Activated CD8-positive, alpha-beta memory T cell treated with anti-CD3 and anti-CD28 coated beads, Interleukin-2, amount 10 ng/mL, durations not matched to agents 7 days and 5 days (primary cell): ENCODE measurements at places on chromosomes 5 and 9. TPM values are rescaled to one million over a fixed set of nuclear protein-coding genes. Genes with fewer than 3 reads are reported as not detected.

- H3K4me3 ChIP-seq, result no peak overlapping the region
- peaks cover 22% of the 10 kb centered on the region for H3K4me1 ChIP-seq
- peaks cover 52% of the 10 kb centered on the region for H3K36me3 ChIP-seq
These were observed 272.0 kb downstream of the ARHGAP26 start for GRCh38 chr5:143041972-143042770.

DNA sequence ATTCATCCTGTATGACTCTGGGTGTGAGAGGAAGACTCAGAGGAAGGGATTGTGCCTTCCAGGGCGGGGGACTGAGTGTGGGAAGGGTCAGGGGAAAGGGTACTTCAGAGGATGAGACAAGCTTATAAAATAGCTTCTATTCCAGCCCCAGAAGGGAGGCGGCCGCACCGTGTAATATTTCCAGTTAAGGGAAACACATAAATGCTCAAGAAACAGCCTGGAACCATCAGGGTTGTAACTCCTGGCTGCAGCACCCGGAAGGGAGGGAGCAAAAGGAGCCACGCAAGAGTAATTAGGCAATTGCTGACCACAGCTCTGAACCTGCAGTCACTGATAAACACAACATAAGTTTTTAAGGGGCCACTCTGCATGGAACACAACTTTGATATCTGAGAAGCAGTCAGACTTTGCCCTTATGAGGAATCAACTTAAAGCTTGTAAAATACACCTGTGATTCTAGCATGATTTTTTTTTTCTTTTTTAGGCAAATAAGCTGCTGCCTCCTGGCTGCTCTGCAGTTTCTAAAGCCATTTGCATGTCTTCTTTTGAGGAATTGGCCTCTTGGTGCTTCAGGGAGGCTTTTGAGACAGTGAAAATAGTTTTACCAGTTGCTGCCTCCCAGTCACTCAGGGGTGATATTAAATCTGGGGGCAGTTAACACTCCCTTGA, 382.7 kb downstream of the ENC1 start:
- no peak overlapping the region for H3K27ac ChIP-seq
- no peak for DNase-seq
- H3K36me3 ChIP-seq, result no peaks in the 10 kb centered on the region
- H3K27me3 ChIP-seq, result peaks cover 15% of the 10 kb centered on the region
- no peaks in the 10 kb centered on the region for H3K4me1 ChIP-seq

- no peaks in the 10 kb centered on the region for H3K4me1 ChIP-seq
- no peak overlapping the region for H3K4me3 ChIP-seq
- H3K36me3 ChIP-seq, result no peaks in the 10 kb centered on the region
- DNase-seq, result no peak
These were observed 86.5 kb upstream of the NR5A1 start for GRCh38 chr9:124593651-124594058.

- peaks cover 6% of the 10 kb centered on the region for H3K27me3 ChIP-seq
- H3K36me3 ChIP-seq, result no peaks in the 10 kb centered on the region
- H3K27ac ChIP-seq, result no peak overlapping the region
- H3K4me3 ChIP-seq, result no peak overlapping the region
- DNase-seq, result no peak
These were observed 57.9 kb downstream of the PTCD2 start for GRCh38 chr5:72377910-72378638.

GRCh38 chr5:151038801-151039238, 18.4 kb downstream of the GPX3 start:
- H3K36me3 ChIP-seq, result peaks cover 44% of the 10 kb centered on the region
- H3K27ac ChIP-seq, result no peak overlapping the region
- peaks cover 5% of the 10 kb centered on the region for H3K4me1 ChIP-seq
- H3K4me3 ChIP-seq, result no peak overlapping the region
- DNase-seq, result no peak

- peaks cover 27% of the 10 kb centered on the region for H3K4me1 ChIP-seq
- H3K4me3 ChIP-seq, result peak overlapping the region; percentile 6
- no peak for DNase-seq
- H3K27ac ChIP-seq, result peak overlapping the region; percentile 72
- H3K27me3 ChIP-seq, result peaks cover 3% of the 10 kb centered on the region
These were observed 103.8 kb upstream of the SMC2 start for GRCh38 chr9:103990311-103990710.

GRCh38 chr9:72592502-72593403, 71.3 kb downstream of the TMC1 start:
- no peak for DNase-seq
- no peaks in the 10 kb centered on the region for H3K27me3 ChIP-seq
- peaks cover 39% of the 10 kb centered on the region for H3K4me1 ChIP-seq

DNA sequence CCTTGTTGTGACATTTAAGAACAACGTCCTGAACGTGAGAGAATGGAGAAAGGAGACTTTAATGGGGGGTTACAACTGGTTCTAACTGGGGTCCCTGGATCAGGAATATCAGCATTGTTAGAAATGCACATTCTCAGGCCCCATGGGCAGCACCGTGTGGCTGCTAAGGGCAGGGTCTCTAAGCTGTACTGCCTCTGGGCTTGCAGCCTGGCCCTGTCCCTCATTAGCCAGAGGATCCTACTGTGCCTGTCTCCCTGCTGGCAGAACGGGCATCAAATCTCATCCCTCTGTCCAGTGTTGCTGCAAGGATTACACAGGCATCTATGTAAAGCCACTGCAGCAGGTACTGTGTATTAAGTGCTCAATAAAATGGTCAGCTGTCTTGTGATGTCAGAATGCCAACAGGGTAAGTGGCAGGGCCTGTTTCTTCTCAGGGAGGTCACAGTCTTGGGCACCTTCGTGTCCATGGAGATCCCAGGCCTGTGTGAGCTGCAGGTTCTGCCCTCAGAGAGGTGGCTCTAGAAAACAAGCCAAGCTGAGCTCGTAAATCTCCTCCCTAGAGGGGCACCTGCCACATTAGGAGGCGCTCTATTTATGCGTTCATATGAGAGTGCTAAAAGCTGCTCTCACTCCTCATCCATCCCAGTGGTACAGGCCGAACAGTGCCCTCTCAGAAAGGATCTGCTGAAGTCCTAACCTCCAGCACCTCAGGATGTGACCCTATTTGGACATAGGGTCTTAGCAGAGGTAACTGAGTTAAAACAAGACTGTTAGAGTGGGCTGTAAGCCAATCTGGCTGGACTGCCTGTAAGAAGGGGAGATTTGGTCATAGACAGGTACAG, 210.5 kb downstream of the GADD45G start:
- no peak overlapping the region for H3K4me3 ChIP-seq
- no peaks in the 10 kb centered on the region for H3K36me3 ChIP-seq
- H3K27ac ChIP-seq, result no peak overlapping the region
- H3K4me1 ChIP-seq, result peaks cover 19% of the 10 kb centered on the region
- peaks cover 51% of the 10 kb centered on the region for H3K27me3 ChIP-seq

DNA sequence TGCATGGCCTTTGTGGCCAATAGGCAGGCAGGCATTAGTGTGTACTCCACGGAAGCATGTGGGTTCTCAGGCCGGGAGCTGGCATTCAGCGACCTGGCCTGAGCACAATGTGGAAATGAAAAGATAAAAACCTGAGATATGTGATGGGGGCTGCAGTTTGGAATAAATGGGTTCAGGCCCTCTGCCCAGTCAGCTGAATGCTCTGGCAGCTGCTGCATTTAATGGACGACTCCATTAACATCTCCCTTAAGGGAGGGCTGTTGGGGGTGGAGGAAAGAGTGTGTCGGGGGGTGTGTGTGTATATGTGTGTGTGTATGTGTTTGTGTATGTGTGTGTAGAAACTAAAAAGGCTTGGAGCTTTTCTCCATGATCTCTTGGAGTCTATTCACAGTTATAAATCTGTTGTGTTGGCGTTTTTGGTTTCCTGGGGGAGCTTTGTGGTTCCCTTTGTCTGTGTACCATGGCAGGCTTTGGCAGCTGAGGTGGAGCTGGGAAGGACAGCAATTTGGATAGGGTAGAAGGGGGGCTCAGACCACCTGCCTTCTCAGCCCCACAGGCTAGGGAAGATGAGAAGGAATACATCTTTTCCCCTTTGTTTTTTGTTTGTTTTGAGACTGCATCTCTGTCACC, 27.3 kb upstream of the HSPA9 start:
- DNase-seq, result no peak
- peaks cover 28% of the 10 kb centered on the region for H3K4me1 ChIP-seq
- H3K36me3 ChIP-seq, result no peaks in the 10 kb centered on the region
- H3K4me3 ChIP-seq, result no peak overlapping the region

GRCh38 chr5:131996210-131997025, 15.0 kb downstream of the ACSL6 start:
- H3K36me3 ChIP-seq, result no peaks in the 10 kb centered on the region
- H3K4me3 ChIP-seq, result no peak overlapping the region
- H3K4me1 ChIP-seq, result peaks cover 39% of the 10 kb centered on the region
- DNase-seq, result no peak
- H3K27ac ChIP-seq, result peak overlapping the region; percentile 14

- H3K36me3 ChIP-seq, result no peaks in the 10 kb centered on the region
- no peak for DNase-seq
- no peak overlapping the region for H3K27ac ChIP-seq
- H3K4me1 ChIP-seq, result no peaks in the 10 kb centered on the region
- peaks cover 21% of the 10 kb centered on the region for H3K27me3 ChIP-seq
These were observed 86.3 kb downstream of the S1PR3 start for GRCh38 chr9:89077519-89077918.

DNA sequence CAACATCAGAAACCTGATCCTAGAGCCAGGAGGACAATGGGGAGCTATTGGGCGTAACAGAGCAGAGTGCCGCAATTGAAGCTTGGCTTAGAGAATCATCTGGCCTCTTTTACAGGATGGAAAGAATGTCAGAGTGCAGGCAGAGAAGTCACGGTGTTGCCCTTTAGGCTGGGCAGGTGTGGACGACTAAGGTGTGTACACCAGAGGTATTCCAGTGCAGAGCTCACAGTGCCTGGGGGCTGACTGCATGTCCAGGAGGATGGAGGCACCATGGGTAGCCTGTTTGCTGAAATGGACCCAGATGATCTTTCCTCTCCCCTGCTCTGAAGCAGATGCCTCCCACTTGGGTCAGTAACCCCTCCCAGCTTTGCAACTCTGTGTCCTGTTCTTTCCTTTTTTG, 48.9 kb upstream of the TBC1D2 start:
- no peaks in the 10 kb centered on the region for H3K36me3 ChIP-seq
- no peaks in the 10 kb centered on the region for H3K27me3 ChIP-seq
- no peak for DNase-seq
- H3K4me3 ChIP-seq, result no peak overlapping the region
- H3K4me1 ChIP-seq, result no peaks in the 10 kb centered on the region
- H3K27ac ChIP-seq, result no peak overlapping the region

- H3K36me3 ChIP-seq, result peaks cover 8% of the 10 kb centered on the region
- H3K27me3 ChIP-seq, result no peaks in the 10 kb centered on the region
- no peak for DNase-seq
- H3K4me1 ChIP-seq, result peaks cover 15% of the 10 kb centered on the region
- no peak overlapping the region for H3K4me3 ChIP-seq
These were observed 156.5 kb downstream of the MED27 start for GRCh38 chr9:131923132-131923671.

DNA sequence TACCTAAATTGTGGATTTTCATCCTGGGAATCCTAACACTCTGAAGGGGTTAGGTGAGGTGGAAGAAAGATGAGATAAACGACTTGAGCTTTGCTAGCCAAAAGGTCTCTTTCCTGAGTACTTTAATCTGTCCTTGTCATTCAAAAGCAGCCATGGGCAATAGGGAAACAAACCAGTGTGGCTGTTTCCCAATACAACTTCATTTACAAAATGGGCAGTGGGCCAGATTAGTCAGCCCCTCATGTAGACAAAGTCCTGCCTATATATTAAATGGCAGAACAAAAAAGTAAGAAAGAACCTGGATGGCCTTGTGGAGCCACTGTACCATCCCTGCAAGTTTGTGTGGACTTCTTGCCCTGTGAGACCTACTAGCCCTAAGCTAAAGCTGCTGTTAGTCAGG, 51.0 kb upstream of the NFIL3 start:
- DNase-seq, result no peak
- H3K36me3 ChIP-seq, result no peaks in the 10 kb centered on the region
- H3K4me1 ChIP-seq, result no peaks in the 10 kb centered on the region

- no peaks in the 10 kb centered on the region for H3K27me3 ChIP-seq
- H3K4me1 ChIP-seq, result peaks cover 15% of the 10 kb centered on the region
- DNase-seq, result no peak
These were observed 8.3 kb downstream of the BAG1 start for GRCh38 chr9:33256236-33256635.

GRCh38 chr5:154860123-154860522, 1.7 kb downstream of the CNOT8 start:
- no peak for DNase-seq
- H3K4me1 ChIP-seq, result peaks cover 37% of the 10 kb centered on the region
- peak overlapping the region; percentile 93 for H3K4me3 ChIP-seq
- H3K27ac ChIP-seq, result peak overlapping the region; percentile 100
- H3K27me3 ChIP-seq, result no peaks in the 10 kb centered on the region

DNA sequence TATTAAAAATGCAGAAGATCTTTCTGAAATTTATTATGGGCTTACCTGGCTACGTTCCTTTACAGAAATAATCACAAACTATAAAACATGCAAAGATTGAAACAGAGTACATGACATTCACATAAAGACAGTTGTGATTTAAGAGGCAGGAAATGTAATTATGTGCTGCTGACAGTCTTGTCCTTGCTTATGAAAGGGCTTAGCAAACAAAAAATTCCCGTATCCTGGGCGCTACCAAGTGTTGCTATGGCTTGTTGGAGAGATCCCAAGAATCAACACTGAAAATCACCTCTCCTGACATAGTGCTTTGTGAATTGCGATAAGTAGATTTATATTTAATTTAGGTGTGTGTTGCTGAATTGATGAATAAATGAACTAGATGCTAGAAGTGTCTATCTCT, 352.5 kb upstream of the C9orf72 start:
- H3K4me1 ChIP-seq, result no peaks in the 10 kb centered on the region
- H3K27me3 ChIP-seq, result no peaks in the 10 kb centered on the region
- no peaks in the 10 kb centered on the region for H3K36me3 ChIP-seq

- no peaks in the 10 kb centered on the region for H3K27me3 ChIP-seq
- no peak overlapping the region for H3K4me3 ChIP-seq
- no peak for DNase-seq
- no peaks in the 10 kb centered on the region for H3K4me1 ChIP-seq
- H3K36me3 ChIP-seq, result no peaks in the 10 kb centered on the region
These were observed 213.7 kb downstream of the DCP2 start for GRCh38 chr5:113190347-113190746.

The WWC1 gene
- total RNA-seq, result not detected

The ZNF367 gene
- total RNA-seq, result 36.3 TPM

The MYOZ3 gene
- total RNA-seq, result not detected

The DNAI1 gene
- total RNA-seq, result not detected

The DOLPP1 gene
- total RNA-seq, result 18.5 TPM

The ZNF883 gene
- 0.44 TPM for total RNA-seq
